ENCODE measurements at places on chromosomes 13 and 19. TPM values are rescaled to one million over a fixed set of nuclear protein-coding genes. Genes with fewer than 3 reads are reported as not detected.

GRCh38 chr19:14616407-14616806 is 33.5 kb downstream of the CLEC17A start:
- H3K27me3 ChIP-seq = no peaks in the 10 kb centered on the region
- H3K4me1 ChIP-seq = no peaks in the 10 kb centered on the region
- H3K4me3 ChIP-seq = no peak overlapping the region

Gene SIGLEC10
- 20.3 TPM for total RNA-seq

Gene ZNF69
- total RNA-seq = 10.4 TPM

DNA sequence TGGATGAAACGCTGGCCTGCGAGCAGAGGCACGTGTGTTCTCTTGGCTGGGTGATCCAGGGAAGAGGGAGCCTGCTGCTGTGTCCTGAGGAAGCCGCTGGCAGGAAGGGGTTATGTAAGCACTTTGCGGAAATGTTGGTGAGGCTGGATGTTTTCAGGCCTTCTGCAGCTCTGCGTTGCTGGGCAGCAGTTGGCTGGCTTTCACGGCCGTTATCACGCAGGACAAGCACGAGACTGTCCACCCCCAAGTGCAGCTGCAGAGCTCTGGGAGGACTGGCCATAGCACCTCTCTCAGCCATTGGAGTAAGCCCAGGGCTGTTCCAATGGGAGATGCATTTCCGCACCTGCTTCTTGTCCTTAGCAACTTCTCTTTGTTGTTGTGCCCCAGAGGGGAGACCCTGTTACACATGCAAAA is 146.9 kb upstream of the SOX21 start:
- DNase-seq = no peak
- H3K4me1 ChIP-seq = no peaks in the 10 kb centered on the region
- H3K36me3 ChIP-seq = no peaks in the 10 kb centered on the region
- H3K4me3 ChIP-seq = no peak overlapping the region
- no peak overlapping the region for H3K27ac ChIP-seq

Gene CXCL17
- total RNA-seq = not detected

Gene IGFL3
- total RNA-seq = not detected

DNA sequence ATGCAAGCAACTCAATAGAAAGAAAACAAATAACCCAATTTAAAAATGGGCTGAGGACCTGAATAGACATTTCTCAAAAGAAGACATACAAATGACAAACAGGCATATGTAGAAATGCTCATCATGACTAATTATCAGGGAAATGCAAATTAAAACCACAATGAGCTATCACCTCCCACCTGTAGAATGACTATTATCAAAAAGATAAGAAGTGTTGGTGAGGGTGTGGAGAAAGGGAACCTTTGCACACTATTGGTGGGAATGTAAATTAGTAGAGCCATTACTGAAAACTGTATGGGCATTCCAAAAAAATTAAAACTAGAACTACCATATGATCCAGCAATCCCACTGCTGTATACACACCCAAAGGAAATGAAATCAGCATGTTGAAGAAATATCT is 212.2 kb downstream of the SUCLA2 start:
- H3K27me3 ChIP-seq = no peaks in the 10 kb centered on the region
- no peak overlapping the region for H3K4me3 ChIP-seq
- DNase-seq = no peak
- no peak overlapping the region for H3K27ac ChIP-seq
- no peaks in the 10 kb centered on the region for H3K36me3 ChIP-seq

Gene ZNF429
- 20.0 TPM for total RNA-seq

GRCh38 chr19:45607071-45608029 is 5.3 kb upstream of the GPR4 start:
- H3K27me3 ChIP-seq = peaks cover 9% of the 10 kb centered on the region
- peaks cover 17% of the 10 kb centered on the region for H3K36me3 ChIP-seq
- no peak for DNase-seq
- peak overlapping the region; percentile 52 for H3K4me3 ChIP-seq

GRCh38 chr13:49683489-49683888 is 7.8 kb downstream of the EBPL start:
- no peaks in the 10 kb centered on the region for H3K4me1 ChIP-seq
- H3K27ac ChIP-seq = no peak overlapping the region
- no peak for DNase-seq

DNA sequence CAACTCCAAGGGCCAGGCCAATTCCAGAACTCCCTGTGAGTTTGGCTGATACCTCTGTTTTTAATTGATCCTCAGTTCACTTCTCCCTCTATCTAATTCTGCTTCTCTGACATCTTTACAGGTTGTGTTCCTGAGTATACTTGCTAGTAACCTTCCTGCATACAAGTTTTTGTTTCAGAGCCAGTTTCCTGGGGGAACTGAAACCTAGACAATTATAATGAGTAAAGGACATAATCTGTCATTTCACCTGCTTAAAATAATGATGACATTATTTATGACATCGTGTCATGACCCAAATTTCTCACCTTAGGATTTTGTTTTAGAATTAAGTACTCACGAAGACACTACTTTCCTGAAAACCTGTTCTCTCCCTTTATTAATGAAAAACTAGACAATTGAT is 12.5 kb upstream of the MYCBP2 start:
- no peak for DNase-seq
- no peaks in the 10 kb centered on the region for H3K36me3 ChIP-seq
- no peak overlapping the region for H3K4me3 ChIP-seq
- no peak overlapping the region for H3K27ac ChIP-seq
- H3K27me3 ChIP-seq = no peaks in the 10 kb centered on the region

DNA sequence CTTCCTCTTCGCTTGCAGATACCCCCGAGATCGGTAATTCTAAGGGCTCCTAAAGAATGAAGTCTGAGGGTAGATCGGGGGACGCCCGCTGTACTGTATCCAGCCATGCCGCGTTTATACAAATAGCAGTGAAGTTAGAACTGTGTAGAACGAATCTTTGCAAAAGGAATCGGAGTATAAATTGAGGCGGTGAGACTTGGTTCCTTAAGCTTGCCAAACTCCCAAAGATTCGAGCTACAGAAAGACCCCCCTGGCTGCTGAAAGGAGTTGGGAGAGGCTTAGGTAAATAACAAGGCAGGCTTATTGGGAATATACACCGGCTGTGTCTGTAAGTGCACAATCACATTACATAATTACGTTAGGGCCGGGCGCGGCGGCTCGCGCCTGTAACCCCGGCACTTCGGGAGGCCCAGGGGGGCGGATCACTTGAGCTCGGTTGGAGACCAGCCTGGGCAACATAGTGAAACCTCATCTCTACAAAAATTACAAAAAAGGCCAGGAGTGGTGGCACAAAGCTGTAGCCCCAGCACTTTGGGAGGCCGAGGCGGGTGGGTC is 12.2 kb downstream of the TMEM160 start:
- H3K4me3 ChIP-seq = peak overlapping the region; percentile 75
- no peaks in the 10 kb centered on the region for H3K36me3 ChIP-seq
- H3K27me3 ChIP-seq = no peaks in the 10 kb centered on the region
- H3K4me1 ChIP-seq = peaks cover 4% of the 10 kb centered on the region

Gene FUT3
- not detected for total RNA-seq

Gene B3GNT3
- 2.3 TPM for total RNA-seq

DNA sequence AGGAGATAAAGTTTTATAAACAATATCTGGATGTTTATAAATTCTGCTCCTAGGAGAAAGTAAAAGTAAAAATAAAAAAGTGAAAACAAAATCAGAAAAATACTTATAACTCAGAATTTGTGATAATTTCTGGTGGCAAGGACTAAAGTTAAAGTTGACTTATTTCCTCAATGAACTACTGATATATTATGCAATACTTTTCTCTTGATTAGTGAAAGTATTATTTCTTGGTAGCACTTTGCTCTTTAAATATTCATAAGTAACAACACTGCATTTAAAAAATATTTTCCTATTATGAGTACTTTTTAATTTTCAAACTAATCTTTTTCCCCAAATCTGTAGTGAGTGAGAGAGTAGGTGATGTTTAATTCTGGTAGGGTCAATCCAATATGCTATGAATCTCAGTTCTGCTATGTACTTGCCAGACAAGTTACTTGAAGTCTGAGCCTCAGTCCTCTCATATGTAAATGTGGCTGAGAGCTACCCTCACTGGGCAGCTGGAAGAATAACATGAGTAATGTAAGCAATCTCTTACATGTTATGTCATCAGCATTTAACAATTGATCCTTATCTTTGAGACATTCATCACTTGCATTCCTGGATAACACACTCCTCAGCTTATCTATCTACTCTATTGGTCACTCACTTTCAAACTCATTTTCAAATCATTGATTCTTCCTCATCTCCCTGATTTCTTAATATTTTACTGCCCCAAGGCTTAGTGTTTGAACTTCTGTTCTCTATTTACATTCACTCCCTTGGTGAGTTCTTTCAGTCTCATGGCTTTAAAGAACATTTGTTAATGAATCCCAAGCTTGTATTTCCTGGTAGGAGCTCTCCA is 239.0 kb downstream of the RGCC start:
- no peak overlapping the region for H3K27ac ChIP-seq
- no peaks in the 10 kb centered on the region for H3K36me3 ChIP-seq
- H3K4me3 ChIP-seq = no peak overlapping the region
- DNase-seq = no peak
- H3K4me1 ChIP-seq = peaks cover 32% of the 10 kb centered on the region
- no peaks in the 10 kb centered on the region for H3K27me3 ChIP-seq

DNA sequence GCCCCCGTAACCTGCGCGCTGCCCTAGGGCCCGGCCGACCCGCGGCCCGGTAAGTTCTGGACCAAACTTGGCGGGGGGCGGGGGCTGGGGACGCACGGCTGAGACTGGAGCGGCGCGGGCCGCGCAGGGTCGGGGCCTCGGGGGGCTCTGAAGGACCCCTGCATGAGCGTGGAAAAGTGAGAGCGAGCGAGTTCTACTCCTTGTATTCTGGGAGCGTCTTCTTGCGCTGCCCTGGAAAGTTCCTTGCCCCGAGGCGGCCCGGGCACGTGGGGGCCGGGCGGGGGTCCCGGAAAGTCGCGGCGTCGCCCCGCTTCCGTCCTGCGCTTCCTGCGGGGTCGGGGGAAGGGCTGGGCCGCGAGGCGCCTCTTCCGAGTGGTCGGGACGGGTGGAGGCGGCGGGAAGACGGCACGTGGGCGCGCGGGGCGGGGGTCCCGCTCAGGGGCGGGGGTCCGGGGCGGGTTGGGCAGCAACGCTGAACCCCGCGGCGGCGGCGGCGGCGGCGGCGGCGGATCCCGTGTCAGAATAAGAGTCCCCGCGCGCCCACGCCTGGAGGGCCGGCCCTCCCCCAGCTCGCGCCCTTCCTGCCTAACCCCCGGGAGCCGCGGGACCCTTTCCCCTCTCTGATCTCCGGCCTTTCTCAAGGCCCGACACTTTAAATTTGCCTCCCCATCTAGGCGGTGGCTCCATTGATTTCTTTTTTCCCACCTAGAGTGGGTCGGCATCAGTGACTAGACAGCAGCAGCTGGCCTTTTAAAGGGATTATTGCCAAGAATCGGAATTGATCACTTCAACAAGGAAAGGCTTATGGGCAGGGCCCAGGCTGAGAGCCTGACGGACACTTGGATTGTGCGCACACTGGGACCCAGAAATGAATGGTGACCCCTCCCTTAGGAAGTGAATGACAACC is 749 bp downstream of the GATAD2A start:
- no peak for DNase-seq
- H3K36me3 ChIP-seq = no peaks in the 10 kb centered on the region
- peak overlapping the region; percentile 87 for H3K4me3 ChIP-seq
- H3K27me3 ChIP-seq = no peaks in the 10 kb centered on the region
- H3K27ac ChIP-seq = peak overlapping the region; percentile 70

- no peak for DNase-seq
- H3K27me3 ChIP-seq = no peaks in the 10 kb centered on the region
- no peak overlapping the region for H3K27ac ChIP-seq
Observed at GRCh38 chr19:28299649-28300048, 913.3 kb downstream of the UQCRFS1 start.

DNA sequence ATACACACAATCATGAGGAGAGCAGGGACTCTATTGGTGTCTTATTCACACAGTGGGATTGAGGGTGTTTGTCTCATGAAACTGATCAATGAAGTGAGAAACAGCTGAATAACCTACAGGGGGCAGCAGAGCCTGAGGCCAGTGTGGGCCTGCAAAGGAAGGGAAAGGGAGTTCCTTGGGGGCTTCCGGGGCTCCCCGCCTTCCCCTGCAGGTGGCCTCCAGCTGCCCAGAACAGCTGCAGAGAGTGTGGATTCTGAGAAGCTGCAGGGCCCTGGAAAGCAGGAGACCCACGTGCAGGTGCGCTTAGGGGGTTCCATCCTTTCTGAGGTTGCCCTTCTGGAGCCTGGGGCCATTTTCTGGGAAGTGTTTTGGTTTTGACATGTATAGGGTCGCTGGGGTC is 20.1 kb downstream of the ZNF763 start:
- H3K36me3 ChIP-seq = no peaks in the 10 kb centered on the region
- H3K4me3 ChIP-seq = no peak overlapping the region
- H3K27ac ChIP-seq = no peak overlapping the region
- H3K4me1 ChIP-seq = no peaks in the 10 kb centered on the region

Gene SRRM5
- not detected for total RNA-seq

DNA sequence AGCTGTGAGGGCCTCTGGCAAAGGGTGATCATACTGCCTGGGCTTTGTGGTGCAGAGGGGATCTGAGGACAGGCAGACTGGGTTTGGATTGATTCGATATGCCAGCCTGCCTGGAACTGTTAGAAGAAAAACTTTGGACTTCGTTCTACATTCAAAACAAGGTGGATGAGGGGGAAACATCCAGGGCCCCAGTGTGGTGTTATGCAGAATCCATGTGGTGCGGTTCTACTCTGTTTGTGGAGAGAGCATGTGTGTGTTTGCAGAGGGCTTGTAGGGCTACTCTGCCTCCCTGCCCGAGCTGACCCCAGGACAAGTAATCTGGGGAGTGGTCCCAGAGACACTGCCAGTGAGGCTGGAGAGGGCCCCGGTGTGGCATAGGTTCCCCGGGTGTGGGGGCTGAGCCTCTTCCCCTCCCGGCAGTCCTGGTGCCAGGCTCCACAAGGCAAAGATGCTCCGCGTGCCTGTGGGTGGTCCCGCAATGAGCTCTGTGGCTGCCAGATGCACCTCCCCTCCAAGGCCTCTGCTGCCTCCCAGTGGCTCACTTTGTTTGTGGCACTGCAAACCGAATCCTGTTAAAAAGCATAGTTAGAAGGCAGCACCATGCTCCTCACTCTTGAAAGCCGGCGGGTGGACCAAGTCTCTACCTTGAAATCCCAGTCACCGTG is 22.3 kb upstream of the TFDP1 start:
- peaks cover 5% of the 10 kb centered on the region for H3K4me1 ChIP-seq
- no peaks in the 10 kb centered on the region for H3K36me3 ChIP-seq
- H3K27ac ChIP-seq = no peak overlapping the region
- H3K27me3 ChIP-seq = no peaks in the 10 kb centered on the region
- no peak for DNase-seq

DNA sequence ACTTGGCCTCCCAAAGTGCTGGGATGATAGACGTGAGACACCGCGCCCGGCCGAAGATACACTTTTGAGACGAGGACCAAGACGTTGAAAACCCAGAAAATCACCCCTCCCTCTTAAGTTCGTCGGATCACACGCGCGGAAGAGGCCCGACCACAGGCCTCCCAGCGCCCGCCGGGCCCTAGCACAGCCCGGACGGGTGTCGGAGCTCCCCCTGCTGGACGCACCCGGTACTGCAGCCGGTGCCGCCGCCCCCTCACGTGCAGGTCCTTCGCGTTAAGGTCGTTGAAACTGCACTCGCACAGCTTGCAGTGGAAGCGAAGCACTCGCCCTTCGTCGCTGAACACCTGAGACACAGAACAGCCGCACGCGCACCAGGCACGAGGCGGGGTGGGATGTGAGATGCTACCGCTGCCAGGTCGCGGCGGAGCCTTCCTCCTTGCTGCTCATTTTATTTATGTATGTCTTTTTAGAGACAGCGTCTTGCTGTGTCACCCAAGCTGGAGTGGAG is 35.7 kb upstream of the MATK start:
- H3K27me3 ChIP-seq = no peaks in the 10 kb centered on the region
- H3K4me3 ChIP-seq = no peak overlapping the region
- no peaks in the 10 kb centered on the region for H3K4me1 ChIP-seq
- no peaks in the 10 kb centered on the region for H3K36me3 ChIP-seq
